ENCODE measurements at places on chromosomes 5 and 9. TPM values are rescaled to one million over a fixed set of nuclear protein-coding genes. Genes with fewer than 3 reads are reported as not detected.

IL9 gene
- total RNA-seq, result not detected

C5orf58 gene
- total RNA-seq, result 3.0 TPM

PRLR gene
- 1.9 TPM for total RNA-seq

WNT8A gene
- total RNA-seq, result not detected

DNA sequence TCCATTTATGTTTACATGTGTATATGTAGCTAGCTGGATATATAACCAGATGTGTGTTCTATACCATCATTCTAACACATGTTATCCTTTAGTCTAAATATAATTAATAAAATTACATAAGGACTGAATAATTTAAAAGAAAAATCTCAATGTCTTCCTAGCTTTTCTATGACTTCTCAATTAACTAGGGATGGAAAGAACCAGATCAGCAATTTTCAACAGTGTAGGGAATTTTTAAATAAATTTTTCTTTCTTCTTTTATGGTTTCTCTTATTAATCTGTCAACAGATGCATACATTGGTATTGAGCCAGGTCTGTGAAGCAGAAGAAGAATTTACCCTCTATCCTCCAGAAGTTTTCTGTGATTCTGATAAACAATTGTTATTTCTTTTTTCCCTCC is 2180.4 kb upstream of the C9orf72 start:
- no peaks in the 10 kb centered on the region for H3K4me1 ChIP-seq
- H3K4me3 ChIP-seq, result no peak overlapping the region
- no peak overlapping the region for H3K27ac ChIP-seq

- H3K27me3 ChIP-seq, result no peaks in the 10 kb centered on the region
- no peak for DNase-seq
- H3K4me1 ChIP-seq, result peaks cover 31% of the 10 kb centered on the region
- peak overlapping the region; percentile 78 for H3K27ac ChIP-seq
Observed at GRCh38 chr5:150674341-150674821, 13.3 kb downstream of the MYOZ3 start.

- no peak overlapping the region for H3K4me3 ChIP-seq
- peaks cover 38% of the 10 kb centered on the region for H3K36me3 ChIP-seq
- peaks cover 9% of the 10 kb centered on the region for H3K4me1 ChIP-seq
- H3K27ac ChIP-seq, result no peak overlapping the region
- DNase-seq, result no peak
Observed at GRCh38 chr9:122151267-122151828, 8.2 kb downstream of the NDUFA8 start.

- H3K27ac ChIP-seq, result no peak overlapping the region
- no peaks in the 10 kb centered on the region for H3K27me3 ChIP-seq
- H3K36me3 ChIP-seq, result no peaks in the 10 kb centered on the region
- no peak for DNase-seq
- H3K4me1 ChIP-seq, result peaks cover 19% of the 10 kb centered on the region
- H3K4me3 ChIP-seq, result no peak overlapping the region
Observed at GRCh38 chr5:3325972-3326840, 269.4 kb upstream of the IRX1 start.

TMC1 gene
- 0.31 TPM for total RNA-seq

ARHGEF39 gene
- total RNA-seq, result 26.6 TPM

- no peak overlapping the region for H3K27ac ChIP-seq
- H3K4me1 ChIP-seq, result peaks cover 13% of the 10 kb centered on the region
- no peaks in the 10 kb centered on the region for H3K27me3 ChIP-seq
- DNase-seq, result no peak
- H3K4me3 ChIP-seq, result no peak overlapping the region
- H3K36me3 ChIP-seq, result no peaks in the 10 kb centered on the region
Observed at GRCh38 chr5:50888751-50889150, 222.3 kb downstream of the PARP8 start.

LYSMD3 gene
- total RNA-seq, result 14.8 TPM

DNA sequence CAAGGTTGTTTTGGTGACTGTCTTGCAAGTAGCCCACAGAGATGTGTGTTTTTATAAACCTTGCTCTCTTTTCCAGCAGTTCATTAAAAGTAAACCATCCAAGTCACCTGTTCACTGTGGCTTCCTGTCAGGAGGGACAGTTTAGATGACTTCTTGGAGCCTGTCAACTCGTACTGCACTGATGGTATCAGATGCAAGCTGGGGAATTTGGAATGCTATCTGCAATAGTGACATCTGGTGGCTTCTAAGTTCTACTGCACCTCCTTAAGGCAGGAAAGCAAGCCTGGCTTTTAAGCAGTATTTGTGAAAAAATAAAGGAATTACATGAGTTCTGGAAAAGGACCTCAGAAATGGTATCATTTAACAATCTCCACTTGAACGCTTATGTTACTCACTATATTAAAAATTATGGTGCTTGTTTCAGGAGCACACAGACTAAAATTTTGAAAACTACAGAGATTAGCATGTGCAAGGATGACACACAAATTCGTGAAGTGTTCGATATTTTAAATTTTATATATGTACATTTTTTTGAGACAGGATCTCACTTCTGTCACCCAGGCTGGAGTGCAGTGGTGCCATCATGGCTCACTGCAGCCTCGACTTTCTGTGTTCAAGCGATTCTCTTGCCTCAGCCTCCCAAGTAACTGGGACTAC is 164.0 kb downstream of the TTC39B start:
- no peaks in the 10 kb centered on the region for H3K27me3 ChIP-seq
- peaks cover 7% of the 10 kb centered on the region for H3K36me3 ChIP-seq
- H3K27ac ChIP-seq, result no peak overlapping the region
- peaks cover 61% of the 10 kb centered on the region for H3K4me1 ChIP-seq
- DNase-seq, result no peak
- no peak overlapping the region for H3K4me3 ChIP-seq

DNA sequence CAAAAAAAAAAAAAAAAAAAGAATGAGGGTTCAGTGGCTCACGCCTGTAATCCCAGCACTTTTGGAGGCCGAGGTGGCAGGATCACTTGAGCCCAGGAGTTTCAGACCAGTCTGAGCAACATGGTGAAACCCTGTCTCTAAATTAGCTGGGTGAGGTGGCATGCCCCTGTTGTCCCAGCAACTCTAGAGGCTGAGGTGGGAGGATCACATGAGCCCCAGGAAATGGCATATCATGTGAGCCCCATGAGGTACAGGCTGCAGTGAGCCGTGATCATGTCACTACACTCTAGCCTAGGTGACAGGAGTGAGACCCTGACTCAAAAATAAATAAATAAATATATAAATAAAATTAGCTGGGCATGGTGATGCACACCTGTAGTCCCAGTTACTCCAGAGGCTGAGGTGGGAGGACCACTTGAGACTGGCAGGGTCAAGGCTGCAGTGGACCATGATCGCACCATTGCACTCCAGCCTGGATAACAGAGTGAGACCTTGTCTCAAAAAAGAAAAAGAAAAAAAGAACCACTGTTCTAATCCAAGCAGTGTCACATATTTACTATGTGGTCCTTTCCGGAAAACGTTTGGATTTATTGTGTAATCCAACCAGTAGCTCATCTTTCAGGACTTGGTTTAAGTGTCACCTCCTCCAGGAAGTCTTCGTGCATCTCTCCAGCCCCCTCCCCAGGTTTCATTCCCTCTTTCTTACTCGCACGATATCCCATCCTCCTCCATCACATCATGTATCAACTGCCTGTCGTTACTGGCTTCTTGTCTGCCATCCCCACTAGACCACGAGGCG is 12.3 kb upstream of the SPOUT1 start:
- no peak overlapping the region for H3K4me3 ChIP-seq
- no peaks in the 10 kb centered on the region for H3K4me1 ChIP-seq
- DNase-seq, result no peak
- H3K27ac ChIP-seq, result peak overlapping the region; percentile 77

GRCh38 chr9:96251451-96251850 is 50.5 kb downstream of the HSD17B3 start:
- no peak for DNase-seq
- H3K4me1 ChIP-seq, result peaks cover 31% of the 10 kb centered on the region
- H3K36me3 ChIP-seq, result no peaks in the 10 kb centered on the region
- H3K4me3 ChIP-seq, result no peak overlapping the region
- no peak overlapping the region for H3K27ac ChIP-seq
- no peaks in the 10 kb centered on the region for H3K27me3 ChIP-seq

DNA sequence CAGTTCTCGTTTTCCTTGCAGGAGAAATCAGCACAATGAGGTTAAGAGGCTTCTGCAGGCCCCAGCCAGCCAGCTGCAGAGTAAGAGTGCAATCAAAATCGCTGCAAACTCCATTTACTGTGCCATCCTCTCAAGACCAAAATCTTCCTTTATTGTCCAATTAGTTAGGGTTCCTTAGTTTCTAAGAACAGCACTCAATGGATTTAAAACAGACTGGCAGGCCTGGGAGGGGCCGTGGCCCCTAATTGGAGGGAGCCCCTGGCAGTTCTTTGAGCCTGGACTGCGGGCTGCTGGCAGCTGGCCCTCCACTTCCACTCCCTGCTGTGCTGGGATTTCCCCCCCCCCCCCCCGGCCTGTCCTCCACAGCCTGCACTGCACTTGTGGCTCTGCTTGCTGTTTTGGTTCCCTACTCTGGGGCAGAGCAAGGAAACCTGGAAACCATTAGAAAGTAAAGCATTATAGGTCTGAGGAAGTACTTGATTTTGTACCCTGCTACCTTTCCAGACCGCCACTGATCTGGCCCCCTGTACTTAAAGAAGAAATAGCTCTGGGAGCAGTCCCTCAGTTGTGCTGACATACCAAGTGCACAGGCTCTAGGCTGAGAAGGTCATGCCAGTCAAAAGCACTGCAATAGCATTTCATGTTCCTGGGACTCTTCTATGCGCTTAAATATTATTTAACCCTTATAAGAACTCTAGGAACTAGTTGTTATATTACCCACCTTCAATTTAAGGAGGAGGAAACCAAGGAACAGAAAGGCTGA is 129.0 kb downstream of the APBA1 start:
- no peak overlapping the region for H3K4me3 ChIP-seq
- H3K36me3 ChIP-seq, result no peaks in the 10 kb centered on the region
- DNase-seq, result peak; percentile 27
- peak overlapping the region; percentile 38 for H3K27ac ChIP-seq

CDX1 gene
- 0.09 TPM for total RNA-seq

GRCh38 chr5:132388244-132389050 is 18.9 kb downstream of the SLC22A5 start:
- H3K4me3 ChIP-seq, result no peak overlapping the region
- H3K4me1 ChIP-seq, result peaks cover 8% of the 10 kb centered on the region

DNA sequence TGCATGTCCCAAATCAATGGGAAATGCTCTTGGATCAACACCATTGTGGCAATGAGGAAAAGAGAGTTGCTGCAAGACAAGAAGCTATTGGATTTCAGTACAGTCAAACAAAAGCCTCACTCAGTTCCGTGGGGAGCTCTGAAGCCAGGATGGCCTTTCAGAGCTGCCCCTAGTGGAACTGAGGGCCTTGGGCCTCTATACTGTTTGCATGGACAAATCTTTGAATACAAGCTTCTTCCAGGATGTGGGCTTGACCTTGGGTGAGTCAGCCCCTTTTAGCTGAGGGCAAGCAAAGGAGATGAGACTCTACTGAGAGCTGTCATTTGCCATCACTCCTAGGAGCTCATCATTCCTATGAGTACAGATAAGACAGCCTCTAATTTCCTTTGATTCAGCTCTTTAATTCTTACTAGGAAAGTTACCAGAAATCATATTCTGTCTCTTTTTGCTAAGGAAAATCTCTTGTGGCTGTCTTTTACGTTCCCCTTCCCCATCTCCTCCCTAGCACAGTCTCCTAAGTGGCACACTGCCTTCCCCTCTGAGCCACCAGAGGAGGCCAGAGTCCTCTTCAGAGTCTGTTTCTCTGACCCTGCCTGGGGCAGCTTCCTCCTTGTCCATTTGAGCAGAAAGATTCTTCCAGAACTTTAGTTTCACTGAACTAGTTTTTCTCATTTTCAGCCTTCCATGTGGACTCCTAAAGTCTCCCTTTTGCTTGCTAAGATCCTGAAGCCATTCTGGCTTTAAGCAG is 168.8 kb upstream of the POC5 start:
- H3K27ac ChIP-seq, result 0 out of 2 replicates have a peak overlapping the region, but pooled peaks have one; percentile 2
- H3K4me3 ChIP-seq, result no peak overlapping the region
- no peaks in the 10 kb centered on the region for H3K36me3 ChIP-seq
- no peaks in the 10 kb centered on the region for H3K27me3 ChIP-seq
- peak; percentile 34 for DNase-seq
- 0 out of 2 replicates have a peak, but pooled peaks cover 4% of the 10 kb centered on the region for H3K4me1 ChIP-seq

GRCh38 chr5:173707392-173707791 is 90.9 kb upstream of the BOD1 start:
- H3K36me3 ChIP-seq, result no peaks in the 10 kb centered on the region
- no peak for DNase-seq
- peaks cover 19% of the 10 kb centered on the region for H3K4me1 ChIP-seq

DNA sequence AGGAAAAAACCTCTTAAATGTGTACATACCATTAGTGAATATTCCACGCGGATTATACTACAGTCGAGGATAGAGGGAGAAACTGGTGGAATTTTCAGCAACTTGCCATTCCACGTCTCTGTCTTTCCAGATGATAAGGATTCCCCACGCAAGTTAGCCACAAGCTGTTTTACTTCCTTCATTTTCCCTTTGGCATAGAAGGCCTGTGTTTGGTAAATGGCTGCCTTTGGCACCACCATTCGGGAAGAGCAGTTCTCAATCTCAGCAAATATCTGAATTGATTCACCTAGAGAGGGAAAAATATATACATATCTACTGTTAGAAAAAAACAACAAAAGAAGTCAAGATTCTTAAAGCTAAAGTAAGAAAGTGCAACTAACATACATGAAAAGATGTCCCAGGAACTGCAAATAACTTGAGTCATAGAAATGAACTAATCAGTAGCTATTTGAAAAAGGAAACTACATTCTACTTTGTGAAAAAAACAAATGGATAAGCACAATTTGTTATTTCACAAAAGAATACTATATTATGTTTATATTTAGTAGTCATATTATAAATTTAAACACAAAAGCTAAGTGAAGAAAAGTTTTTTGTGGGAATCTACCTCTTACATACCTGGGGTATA is 8.1 kb downstream of the ARRDC3 start:
- H3K4me1 ChIP-seq, result peaks cover 6% of the 10 kb centered on the region
- H3K27me3 ChIP-seq, result no peaks in the 10 kb centered on the region
- peaks cover 42% of the 10 kb centered on the region for H3K36me3 ChIP-seq
- no peak for DNase-seq

- no peaks in the 10 kb centered on the region for H3K36me3 ChIP-seq
- peak; percentile 8 for DNase-seq
- peaks cover 13% of the 10 kb centered on the region for H3K4me1 ChIP-seq
- no peak overlapping the region for H3K4me3 ChIP-seq
Observed at GRCh38 chr9:133980864-133981588, 11.1 kb downstream of the VAV2 start.

GRCh38 chr5:1959231-1959630 is 76.5 kb upstream of the IRX4 start:
- no peaks in the 10 kb centered on the region for H3K4me1 ChIP-seq
- peaks cover 4% of the 10 kb centered on the region for H3K27me3 ChIP-seq
- H3K4me3 ChIP-seq, result no peak overlapping the region
- no peaks in the 10 kb centered on the region for H3K36me3 ChIP-seq
- H3K27ac ChIP-seq, result no peak overlapping the region

GRCh38 chr5:36875051-36875789 is 1.3 kb upstream of the NIPBL start:
- peak overlapping the region; percentile 94 for H3K4me3 ChIP-seq
- peak; percentile 45 for DNase-seq
- H3K27ac ChIP-seq, result peak overlapping the region; percentile 90
- H3K27me3 ChIP-seq, result no peaks in the 10 kb centered on the region
- peaks cover 22% of the 10 kb centered on the region for H3K4me1 ChIP-seq

FIBCD1 gene
- 8.8 TPM for total RNA-seq

- no peaks in the 10 kb centered on the region for H3K36me3 ChIP-seq
- H3K27ac ChIP-seq, result no peak overlapping the region
- H3K4me3 ChIP-seq, result no peak overlapping the region
- DNase-seq, result no peak
- 0 out of 2 replicates have a peak, but pooled peaks cover 2% of the 10 kb centered on the region for H3K4me1 ChIP-seq
Observed at GRCh38 chr5:171661143-171661542, 124.5 kb upstream of the SMIM23 start.

Data from WTC11 (cell line).